ENCODE measurements at places on chromosomes 3 and 15. TPM values are rescaled to one million over a fixed set of nuclear protein-coding genes. Genes with fewer than 3 reads are reported as not detected.

The SAMD7 gene
- total RNA-seq = not detected

The NPAP1 gene
- not detected for total RNA-seq

The GHSR gene
- total RNA-seq = not detected

The IL12A gene
- total RNA-seq = 1.3 TPM

The MRPL46 gene
- total RNA-seq = 52.6 TPM

The UBE2Q2 gene
- total RNA-seq = 43.6 TPM

The GRK7 gene
- total RNA-seq = not detected

The GOLGA6D gene
- not detected for total RNA-seq
